CD8-positive, alpha-beta memory T cell (primary cell): ENCODE measurements at places on chromosomes 16 and 17. TPM values are rescaled to one million over a fixed set of nuclear protein-coding genes. Genes with fewer than 3 reads are reported as not detected.

DNA sequence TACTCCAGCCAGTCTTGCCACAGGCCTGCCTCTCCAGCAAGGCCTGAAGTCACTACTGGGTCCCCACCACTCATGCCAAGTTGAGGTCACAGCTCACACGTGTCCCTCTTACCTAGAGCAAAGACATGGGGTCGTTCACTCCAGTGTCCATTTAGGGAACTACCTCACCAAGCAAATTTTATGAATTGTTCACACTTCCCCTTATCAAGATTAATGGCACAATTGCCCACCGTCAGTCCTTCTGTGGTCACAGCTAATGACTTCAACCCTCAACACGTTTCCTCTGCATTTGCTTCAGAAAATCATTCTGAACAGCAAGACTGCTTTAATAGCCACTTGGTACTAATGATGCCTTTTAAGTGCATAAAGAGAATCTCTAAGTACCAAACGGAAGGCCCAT is 14.6 kb downstream of the IRX6 start:
- DNase-seq = no peak
- no peak overlapping the region for H3K4me3 ChIP-seq
- no peaks in the 10 kb centered on the region for H3K4me1 ChIP-seq
- H3K36me3 ChIP-seq = no peaks in the 10 kb centered on the region
- H3K27ac ChIP-seq = no peak overlapping the region

GRCh38 chr17:29074488-29074887 is 31.5 kb downstream of the PIPOX start:
- DNase-seq = no peak
- H3K36me3 ChIP-seq = no peaks in the 10 kb centered on the region
- H3K4me1 ChIP-seq = no peaks in the 10 kb centered on the region
- no peak overlapping the region for H3K4me3 ChIP-seq
- no peak overlapping the region for H3K27ac ChIP-seq
- H3K27me3 ChIP-seq = no peaks in the 10 kb centered on the region

- H3K27ac ChIP-seq = no peak overlapping the region
- DNase-seq = no peak
- no peaks in the 10 kb centered on the region for H3K36me3 ChIP-seq
- no peaks in the 10 kb centered on the region for H3K27me3 ChIP-seq
Measured at GRCh38 chr16:53998024-53998810, 288.4 kb downstream of the IRX3 start.

DNA sequence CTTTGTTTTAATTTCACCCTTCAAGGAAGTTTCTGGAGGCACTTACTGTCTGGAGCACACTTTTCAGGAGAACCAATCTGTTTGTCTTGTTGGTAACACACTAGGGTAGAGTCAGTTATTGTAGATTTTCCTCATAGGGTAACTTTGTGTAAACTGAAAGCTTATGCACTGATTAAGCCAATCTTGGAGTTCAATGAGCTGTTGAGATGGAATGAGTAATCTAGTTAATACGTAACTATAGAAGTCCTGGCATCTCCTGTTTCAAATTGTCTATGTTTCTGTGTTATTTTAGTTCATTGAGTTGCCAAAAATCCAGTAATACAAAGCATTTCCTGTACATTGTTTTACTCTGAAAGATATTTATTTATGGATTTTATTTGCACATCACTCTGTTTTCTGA is 111.6 kb upstream of the HAS3 start:
- no peak overlapping the region for H3K27ac ChIP-seq
- H3K4me3 ChIP-seq = no peak overlapping the region
- no peaks in the 10 kb centered on the region for H3K4me1 ChIP-seq
- no peaks in the 10 kb centered on the region for H3K36me3 ChIP-seq
- DNase-seq = no peak
- H3K27me3 ChIP-seq = no peaks in the 10 kb centered on the region

DNA sequence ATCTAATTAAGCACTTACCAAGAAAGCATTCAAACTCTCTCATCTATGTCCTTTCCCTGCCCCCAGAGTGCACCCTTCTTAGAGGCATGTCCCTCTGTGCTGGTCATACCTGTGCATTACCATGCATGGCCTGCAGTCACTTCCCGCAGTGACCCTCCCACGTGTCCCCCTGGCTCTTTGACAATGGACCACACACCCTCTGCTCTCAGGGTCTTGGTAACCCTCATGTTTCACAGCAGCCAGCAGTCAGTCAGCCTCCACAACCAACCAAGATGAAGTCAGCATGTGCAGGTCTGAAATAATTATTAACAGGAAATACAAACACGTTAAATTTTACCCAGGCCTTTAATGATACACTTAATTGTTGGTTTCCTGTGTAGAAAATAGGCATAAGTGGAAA is 10.1 kb downstream of the KRT33A start:
- no peak for DNase-seq
- no peak overlapping the region for H3K27ac ChIP-seq
- H3K36me3 ChIP-seq = no peaks in the 10 kb centered on the region
- no peak overlapping the region for H3K4me3 ChIP-seq
- H3K27me3 ChIP-seq = no peaks in the 10 kb centered on the region

DNA sequence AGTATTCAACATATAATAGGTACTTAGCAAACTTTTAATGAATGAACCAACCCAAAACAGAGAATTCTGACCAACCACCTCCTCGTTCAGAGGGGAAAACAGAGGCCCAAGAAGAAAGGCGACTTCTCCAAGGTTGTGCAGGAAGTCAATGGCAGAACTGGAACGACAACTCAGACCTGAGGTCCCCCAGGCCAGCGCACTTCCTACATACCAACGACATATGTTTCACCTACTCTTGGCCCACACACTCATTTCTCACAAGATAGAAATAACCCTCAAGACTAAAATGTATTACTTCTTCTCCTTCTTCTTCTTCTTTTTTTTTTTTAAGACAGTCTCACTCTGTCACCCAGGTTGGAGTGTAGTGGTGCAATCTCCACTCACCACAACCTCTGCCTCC is 14.4 kb downstream of the CHCT1 start:
- no peak overlapping the region for H3K4me3 ChIP-seq
- H3K36me3 ChIP-seq = no peaks in the 10 kb centered on the region
- no peak overlapping the region for H3K27ac ChIP-seq
- no peak for DNase-seq
- H3K27me3 ChIP-seq = no peaks in the 10 kb centered on the region
- no peaks in the 10 kb centered on the region for H3K4me1 ChIP-seq

DNA sequence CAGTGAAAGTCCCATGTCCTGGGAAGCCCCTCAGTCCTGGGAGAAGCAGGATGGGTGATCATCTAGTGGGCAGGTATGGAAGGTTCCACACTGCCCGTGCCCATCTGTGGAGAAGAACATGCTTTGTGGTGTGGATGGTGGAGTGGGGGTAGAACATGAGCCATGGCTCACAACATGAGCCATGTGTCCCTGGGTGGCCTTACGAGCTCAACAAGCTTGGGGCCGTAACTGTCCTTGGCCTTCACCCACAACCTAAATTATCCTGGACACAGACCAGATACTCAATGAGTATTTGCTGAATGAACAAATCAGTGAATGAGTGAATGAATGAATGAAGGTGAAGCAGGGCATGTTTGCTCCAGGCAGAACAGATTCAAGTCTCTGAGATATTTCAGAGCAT is 13.5 kb downstream of the SOX8 start:
- H3K36me3 ChIP-seq = no peaks in the 10 kb centered on the region
- no peak for DNase-seq
- no peak overlapping the region for H3K4me3 ChIP-seq
- no peak overlapping the region for H3K27ac ChIP-seq
- H3K27me3 ChIP-seq = no peaks in the 10 kb centered on the region

- no peak for DNase-seq
- H3K4me3 ChIP-seq = no peak overlapping the region
- no peak overlapping the region for H3K27ac ChIP-seq
- H3K27me3 ChIP-seq = no peaks in the 10 kb centered on the region
Measured at GRCh38 chr17:12898110-12898509, 108.8 kb downstream of the ARHGAP44 start.

DNA sequence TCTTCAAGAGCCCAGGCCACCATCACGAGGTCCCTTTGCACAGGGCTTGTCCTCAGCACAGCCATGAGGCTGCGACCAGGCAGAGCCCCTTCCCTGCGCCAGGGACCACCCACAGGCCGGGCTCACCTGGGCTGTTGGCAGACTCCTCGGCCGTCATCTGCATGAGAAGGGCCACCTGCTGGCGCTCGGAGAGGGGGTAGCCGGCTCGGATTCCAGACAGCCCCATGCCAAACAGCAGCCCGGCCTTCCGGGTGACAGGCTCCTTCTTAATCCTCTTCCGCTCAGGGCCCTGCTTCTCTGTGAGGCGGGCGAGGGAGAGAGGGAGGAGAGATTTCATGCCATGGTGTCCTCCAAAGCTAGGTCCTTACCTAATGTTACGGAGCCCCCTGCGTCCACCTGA is 73.4 kb downstream of the ZNF778 start:
- no peak overlapping the region for H3K4me3 ChIP-seq
- H3K4me1 ChIP-seq = peaks cover 5% of the 10 kb centered on the region
- no peaks in the 10 kb centered on the region for H3K27me3 ChIP-seq
- DNase-seq = no peak

The SLC16A13 gene
- total RNA-seq = 8.1 TPM

The LRRC37A3 gene
- total RNA-seq = 6.6 TPM

The TMEM114 gene
- total RNA-seq = not detected

The NAGS gene
- total RNA-seq = 0.60 TPM

The RNF222 gene
- not detected for total RNA-seq
